ENCODE measurements at places on chromosomes 13 and 19. TPM values are rescaled to one million over a fixed set of nuclear protein-coding genes. Genes with fewer than 3 reads are reported as not detected.

DNA sequence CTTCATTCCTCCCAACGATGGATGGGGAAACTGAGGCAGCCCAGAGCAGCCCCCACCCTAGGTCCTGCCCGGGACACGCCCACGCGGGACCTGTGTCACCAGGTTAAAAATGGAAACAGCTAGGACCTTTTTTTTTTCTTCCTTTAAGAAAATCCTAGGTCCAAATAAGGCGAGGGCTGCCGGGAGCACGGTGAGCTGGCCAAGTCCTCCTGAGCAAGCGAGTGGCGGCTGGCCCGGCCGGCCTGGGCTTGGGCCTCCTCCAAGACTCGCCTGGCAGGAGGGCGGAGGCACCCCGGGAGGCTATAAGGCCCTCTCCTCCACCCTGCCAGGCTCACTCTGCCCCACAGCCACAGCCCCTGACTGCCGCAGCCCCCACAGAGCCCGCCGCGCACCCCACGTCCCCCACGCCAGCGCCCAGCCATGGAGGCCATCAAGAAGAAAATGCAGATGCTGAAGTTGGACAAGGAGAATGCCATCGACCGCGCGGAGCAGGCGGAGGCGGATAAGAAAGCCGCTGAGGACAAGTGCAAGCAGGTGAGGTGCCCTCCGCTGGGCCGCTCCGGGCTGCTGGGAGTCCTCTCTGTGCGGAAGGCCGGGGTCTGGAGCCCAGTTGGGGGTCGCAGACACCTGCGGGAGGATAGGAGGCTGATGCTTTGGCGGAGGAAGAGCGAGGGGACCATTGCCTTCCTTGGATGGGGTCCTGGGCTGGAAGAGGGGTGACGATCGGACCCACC, 8.9 kb upstream of the TPM4 start:
- DNase-seq: peak; percentile 96

DNA sequence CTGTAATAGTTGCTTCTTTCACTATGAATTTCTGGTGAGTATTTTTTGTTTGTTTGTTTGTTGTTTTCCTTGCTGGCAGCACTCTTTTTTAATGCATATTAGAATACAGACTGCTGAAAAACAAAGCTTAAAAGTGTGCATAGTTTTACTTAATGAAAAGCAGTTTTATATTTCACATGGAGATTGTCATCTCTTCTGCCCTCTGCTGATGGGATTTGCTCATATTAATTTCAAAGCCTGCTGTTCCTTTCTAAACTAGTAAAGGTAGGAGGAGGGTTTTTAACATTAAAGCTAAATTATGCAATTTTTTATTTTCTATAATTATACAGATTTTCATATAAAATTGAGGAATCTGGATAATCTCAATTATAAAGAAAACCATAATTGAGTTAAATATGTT, 692.6 kb upstream of the SLITRK1 start:
- DNase-seq: peak; percentile 24

The AZU1 gene
- polyA plus RNA-seq: not detected

DNA sequence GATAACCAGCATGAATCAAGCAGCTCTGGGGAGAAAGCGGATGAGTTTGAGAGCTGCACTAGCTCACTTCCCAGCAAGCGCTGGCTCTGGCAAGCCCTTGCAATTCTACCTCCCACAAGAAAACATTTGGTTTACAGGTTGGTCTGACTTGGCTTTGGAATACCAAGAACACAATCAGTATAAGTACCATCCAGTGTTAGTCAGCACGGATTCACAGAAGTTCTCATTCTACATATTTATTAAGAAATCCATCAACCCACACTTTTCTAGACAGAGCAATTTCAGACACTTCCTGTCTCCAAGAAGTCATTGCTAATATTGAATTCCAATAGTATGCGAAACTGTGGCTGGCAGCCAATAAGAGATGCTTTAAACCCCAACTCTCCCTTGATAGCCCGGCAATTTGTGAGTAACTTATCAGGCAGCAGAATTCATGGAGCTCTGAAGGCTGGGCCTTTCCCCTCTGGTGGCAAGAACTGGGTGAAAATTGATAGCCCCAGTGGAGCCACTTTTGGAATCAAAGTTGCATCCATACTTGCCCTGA, 59.4 kb upstream of the WASF3 start:
- DNase-seq: peak; percentile 76

The EXOSC5 gene
- polyA plus RNA-seq: 5.0 TPM

All from fibroblast of lung (primary cell).